A549 treated with CpdA at 1 μM for 4 hours (cell line): ENCODE measurements at places on chromosomes 1 and 21. TPM values are rescaled to one million over a fixed set of nuclear protein-coding genes. Genes with fewer than 3 reads are reported as not detected.

The CD5L gene
- total RNA-seq, result not detected in 5 replicates

The FAM151A gene
- not detected in 5 replicates for total RNA-seq

The OR2L2 gene
- 0.01 TPM in 1 of 5 replicates, not detected in the others for total RNA-seq

The KAZN gene
- 3.4 to 4.2 TPM (median 3.8 TPM) in 5 replicates for total RNA-seq

The TCHHL1 gene
- total RNA-seq, result not detected in 5 replicates

The HTR6 gene
- 0.10 to 0.15 TPM (median 0.14 TPM) in 3 of 5 replicates, not detected in the others for total RNA-seq

The SPATA6 gene
- total RNA-seq, result 1.2 to 2.4 TPM (median 1.9 TPM) in 5 replicates

The SLC44A3 gene
- total RNA-seq, result 1.6 to 2.1 TPM (median 1.7 TPM) in 5 replicates

The RPE65 gene
- not detected in 5 replicates for total RNA-seq

The MYOG gene
- not detected in 5 replicates for total RNA-seq

The TCEA3 gene
- total RNA-seq, result 0.17 to 0.42 TPM (median 0.29 TPM) in 5 replicates

The CDA gene
- total RNA-seq, result 32.1 to 47.4 TPM (median 36.1 TPM) in 5 replicates

The CR1L gene
- total RNA-seq, result 0.71 TPM in 1 of 5 replicates, not detected in the others

The C1orf185 gene
- total RNA-seq, result not detected in 5 replicates

The S100A3 gene
- 88.7 to 106 TPM (median 92.8 TPM) in 5 replicates for total RNA-seq

The INAVA gene
- 33.8 to 43.7 TPM (median 37.4 TPM) in 5 replicates for total RNA-seq

The FMO2 gene
- not detected in 5 replicates for total RNA-seq

The PRAMEF14 gene
- total RNA-seq, result not detected in 5 replicates

The C1orf210 gene
- total RNA-seq, result not detected in 5 replicates

The RGS7 gene
- total RNA-seq, result 0.03 to 0.12 TPM (median 0.09 TPM) in 4 of 5 replicates, not detected in the other

The MYBPH gene
- not detected in 5 replicates for total RNA-seq

The BSDC1 gene
- 19.5 to 22.6 TPM (median 22.2 TPM) in 5 replicates for total RNA-seq

The TMEM200B gene
- 0.07 to 0.21 TPM (median 0.13 TPM) in 5 replicates for total RNA-seq

The ELAPOR1 gene
- 0.43 to 1.1 TPM (median 0.51 TPM) in 5 replicates for total RNA-seq

The RER1 gene
- total RNA-seq, result 91.9 to 132 TPM (median 121 TPM) in 5 replicates

The ERVH48-1 gene
- not detected in 5 replicates for total RNA-seq

The ARHGEF10L gene
- 4.9 to 7.8 TPM (median 6.7 TPM) in 5 replicates for total RNA-seq

The GBP3 gene
- 1.1 to 1.3 TPM (median 1.3 TPM) in 5 replicates for total RNA-seq

The CORT gene
- total RNA-seq, result 0.13 to 0.32 TPM (median 0.21 TPM) in 3 of 5 replicates, not detected in the others

The AGBL4 gene
- total RNA-seq, result not detected in 5 replicates

The NAXE gene
- 131 to 175 TPM (median 166 TPM) in 5 replicates for total RNA-seq

The TTC22 gene
- not detected in 5 replicates for total RNA-seq

The HUNK gene
- 1.3 to 1.5 TPM (median 1.4 TPM) in 5 replicates for total RNA-seq

The SPRR3 gene
- total RNA-seq, result 0.22 TPM in 1 of 5 replicates, not detected in the others

The CNIH3 gene
- 0.24 to 0.59 TPM (median 0.37 TPM) in 5 replicates for total RNA-seq

The CD1E gene
- total RNA-seq, result not detected in 5 replicates

The PRAMEF12 gene
- not detected in 5 replicates for total RNA-seq

The MEX3A gene
- total RNA-seq, result 2.1 to 3.1 TPM (median 2.3 TPM) in 5 replicates

The NEGR1 gene
- not detected in 5 replicates for total RNA-seq

The CFAP141 gene
- not detected in 5 replicates for total RNA-seq

The PLA2G2F gene
- total RNA-seq, result 0.01 TPM in 1 of 5 replicates, not detected in the others

The TCP10L gene
- 0.45 to 0.91 TPM (median 0.59 TPM) in 5 replicates for total RNA-seq

The EFHD2 gene
- 164 to 255 TPM (median 241 TPM) in 5 replicates for total RNA-seq

The RGS5 gene
- total RNA-seq, result 0.39 to 1.5 TPM (median 0.79 TPM) in 5 replicates

The AVPR1B gene
- not detected in 5 replicates for total RNA-seq

The ACTN2 gene
- total RNA-seq, result 0.01 to 0.12 TPM in 2 of 5 replicates, not detected in the others
